ENCODE measurements at places on chromosomes 3 and 15. TPM values are rescaled to one million over a fixed set of nuclear protein-coding genes. Genes with fewer than 3 reads are reported as not detected.

LRRC31 gene
- not detected for total RNA-seq

CRYGS gene
- 1.2 TPM for total RNA-seq

CORO2B gene
- under 0.01 TPM for total RNA-seq

PCSK6 gene
- 11.6 TPM for total RNA-seq

PTH1R gene
- total RNA-seq = not detected

ADIPOQ gene
- not detected for total RNA-seq

ADGRG7 gene
- not detected for total RNA-seq
